ENCODE measurements at places on chromosomes 16 and 17.

GRCh38 chr16:85459529-85460251, 153.4 kb upstream of the GSE1 start:
- DNase-seq: no peak

DNA sequence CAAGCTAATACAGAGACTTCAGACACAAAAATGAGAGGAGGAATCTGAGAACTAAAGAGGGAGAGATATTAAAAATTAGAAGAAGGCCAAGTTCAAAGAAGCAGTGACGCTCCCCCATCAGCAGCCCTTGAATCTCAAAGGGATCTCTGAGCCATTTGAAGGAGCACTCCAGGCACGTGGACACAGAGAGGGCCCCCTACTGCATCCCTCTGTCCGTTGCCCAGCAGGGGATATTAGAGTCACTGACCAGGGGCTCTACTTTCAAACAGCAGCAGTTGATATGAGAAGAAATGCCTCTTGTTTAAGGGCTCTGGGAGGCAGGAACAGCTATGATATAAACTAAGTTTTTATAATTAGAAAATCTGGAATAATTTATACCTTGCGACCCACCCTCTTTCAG, 479.0 kb upstream of the SALL1 start:
- no peak for DNase-seq

GRCh38 chr17:78014646-78015045, 56.1 kb downstream of the TNRC6C start:
- peak; percentile 25 for DNase-seq

- DNase-seq: peak; percentile 28
These were observed 13.5 kb upstream of the DHRS13 start for GRCh38 chr17:28916302-28916934.

GRCh38 chr17:42865638-42866094, 14.7 kb downstream of the AOC3 start:
- no peak for DNase-seq

DNA sequence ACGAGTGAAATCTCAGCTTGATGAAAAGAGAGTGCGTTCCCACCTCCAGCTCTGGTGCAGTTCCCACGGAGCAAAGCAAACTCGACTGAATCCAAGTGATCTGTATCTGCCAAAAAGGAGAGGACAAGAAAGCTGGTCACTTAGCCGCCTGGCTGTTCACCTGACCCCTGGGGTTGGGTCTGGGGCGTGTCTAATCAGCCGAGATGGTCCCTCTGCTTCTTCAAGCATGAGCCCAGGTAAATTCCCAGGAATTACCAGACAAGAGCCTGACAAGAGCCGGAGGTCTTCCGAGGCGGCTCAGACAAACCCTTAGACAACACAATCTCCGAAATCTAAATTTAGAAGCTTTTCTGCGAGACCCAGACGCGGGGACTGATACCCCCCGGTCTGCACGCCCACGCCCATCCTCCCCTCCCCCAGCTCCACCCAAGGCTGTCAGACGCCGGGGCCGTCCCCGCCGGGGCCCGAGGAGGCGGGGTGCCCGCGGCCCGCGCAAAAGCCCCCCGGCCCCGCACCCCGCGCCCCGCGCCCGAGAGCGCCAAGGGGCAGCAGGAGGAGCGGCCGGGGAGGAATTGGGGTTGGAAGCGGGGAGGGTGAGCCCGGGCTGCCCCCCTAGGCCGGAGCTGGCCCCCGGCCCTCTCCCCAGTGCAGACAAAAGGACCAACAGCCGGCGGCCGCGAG, 674 bp downstream of the ZNF821 start:
- DNase-seq: no peak

DNA sequence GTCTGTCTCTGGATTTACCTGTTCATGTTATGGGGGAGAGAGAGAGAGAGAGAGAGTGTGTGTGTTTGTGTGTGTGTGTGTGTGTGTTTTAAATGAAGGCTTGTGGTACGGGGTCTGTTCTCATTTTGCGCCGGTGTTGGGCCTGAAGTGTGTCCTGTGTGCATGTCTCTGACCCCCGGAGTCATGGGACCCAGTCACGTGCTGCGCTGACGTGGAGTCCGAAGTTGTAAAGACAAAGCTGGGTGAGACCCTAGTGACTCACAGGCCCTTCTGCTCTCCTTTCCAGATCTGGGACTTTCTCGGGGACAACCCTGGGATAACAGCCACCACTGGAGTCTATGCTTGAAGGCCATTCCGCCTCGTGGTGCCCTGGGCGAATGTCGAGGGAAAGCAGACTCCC, 35.0 kb downstream of the JPH3 start:
- no peak for DNase-seq

DNA sequence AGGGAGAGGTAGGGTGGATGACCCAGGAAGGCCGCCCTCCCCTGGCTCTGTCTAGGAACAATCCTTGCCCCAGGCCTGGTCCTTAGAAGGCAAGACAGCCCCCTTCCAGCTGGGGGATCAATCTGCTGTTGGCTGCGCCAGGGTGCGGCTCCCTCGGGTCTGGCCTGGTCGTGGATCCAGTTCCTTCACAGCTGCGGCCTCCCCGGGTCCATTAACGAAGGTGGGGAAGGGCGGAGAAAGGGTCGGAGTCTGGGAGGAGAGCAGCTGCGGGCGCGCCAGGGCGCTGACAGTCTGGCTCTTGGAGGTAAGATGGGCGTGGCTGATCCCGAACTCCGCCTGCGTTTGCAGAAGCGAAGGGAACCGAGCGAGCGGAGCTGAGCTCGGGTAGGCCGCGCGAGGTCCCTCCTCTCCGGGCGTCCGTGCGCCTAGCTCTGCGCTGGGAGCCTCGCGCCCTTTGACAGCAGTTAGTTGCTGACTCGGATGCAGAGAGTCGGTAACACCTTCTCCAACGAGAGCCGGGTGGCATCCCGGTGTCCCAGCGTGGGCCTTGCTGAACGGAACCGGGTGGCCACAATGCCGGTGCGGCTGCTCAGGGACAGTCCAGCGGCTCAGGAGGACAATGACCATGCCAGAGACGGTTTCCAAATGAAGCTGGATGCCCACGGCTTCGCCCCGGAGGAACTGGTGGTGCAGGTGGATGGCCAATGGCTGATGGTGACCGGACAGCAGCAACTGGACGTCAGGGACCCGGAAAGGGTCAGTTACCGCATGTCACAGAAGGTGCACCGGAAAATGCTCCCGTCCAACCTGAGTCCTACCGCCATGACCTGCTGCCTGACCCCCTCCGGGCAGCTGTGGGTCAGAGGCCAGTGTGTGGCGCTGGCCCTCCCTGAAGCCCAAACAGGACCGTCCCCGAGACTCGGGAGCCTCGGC, at the start of gene HSPB9:
HSPB9 (plus strand) TSS at position 434 of the 933 bp plus-strand sequence; CDS start at position 481, 47 bp downstream.
- DNase-seq: no peak

- DNase-seq: no peak
These were observed 17.8 kb upstream of the CRK start for GRCh38 chr17:1473841-1474240.

GRCh38 chr16:2973093-2973492, 3.9 kb downstream of the PAQR4 start:
- DNase-seq: no peak

DNA sequence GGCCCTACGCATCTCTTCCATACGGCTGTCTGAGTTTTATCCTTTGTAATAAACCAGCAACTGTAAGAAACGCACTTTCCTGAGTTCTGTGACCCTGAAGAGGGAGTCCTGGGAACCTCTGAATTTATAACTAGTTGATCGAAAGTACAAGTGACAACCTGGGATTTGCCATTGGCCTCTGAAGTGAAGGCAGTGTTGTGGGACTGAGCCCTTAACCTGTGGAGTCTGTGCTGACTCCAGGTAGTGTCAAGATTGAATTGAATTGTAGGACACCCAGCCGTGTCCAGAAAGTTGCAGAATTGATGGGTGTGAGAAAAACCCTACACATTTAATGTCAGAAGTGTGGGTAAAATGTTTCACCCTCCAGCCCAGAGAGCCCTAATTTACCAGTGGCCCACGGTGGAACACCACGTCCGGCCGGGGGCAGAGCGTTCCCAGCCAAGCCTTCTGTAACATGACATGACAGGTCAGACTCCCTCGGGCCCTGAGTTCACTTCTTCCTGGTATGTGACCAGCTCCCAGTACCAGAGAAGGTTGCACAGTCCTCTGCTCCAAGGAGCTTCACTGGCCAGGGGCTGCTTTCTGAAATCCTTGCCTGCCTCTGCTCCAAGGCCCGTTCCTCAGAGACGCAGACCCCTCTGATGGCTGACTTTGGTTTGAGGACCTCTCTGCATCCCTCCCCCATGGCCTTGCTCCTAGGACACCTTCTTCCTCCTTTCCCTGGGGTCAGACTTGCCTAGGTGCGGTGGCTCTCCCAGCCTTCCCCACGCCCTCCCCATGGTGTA, 1.5 kb downstream of the GAA start:
- DNase-seq: no peak

GRCh38 chr17:80485846-80486245, 9.4 kb upstream of the NPTX1 start:
- peak; percentile 99 for DNase-seq

- DNase-seq: no peak
These were observed 7.9 kb downstream of the UBTF start for GRCh38 chr17:44211281-44212265.

- DNase-seq: no peak
These were observed 43.4 kb downstream of the METRNL start for GRCh38 chr17:83122834-83123233.

- peak; percentile 31 for DNase-seq
These were observed 8.9 kb downstream of the ZNF213 start for GRCh38 chr16:3143598-3144320.

All from NCI-H524 treated with DMSO at 0.1 percent for 48 hours (cell line).